ENCODE measurements at places on chromosomes 7 and 10.

- no peak for DNase-seq
Measured at GRCh38 chr7:36852017-36852416, 127.7 kb upstream of the AOAH start.

GRCh38 chr10:102119417-102120141, 589 bp downstream of the LDB1 start:
- no peak for DNase-seq

GRCh38 chr10:13730306-13730652, 143.5 kb downstream of the PRPF18 start:
- no peak for DNase-seq

GRCh38 chr7:134891696-134892678, 94.3 kb upstream of the AGBL3 start:
- no peak for DNase-seq

DNA sequence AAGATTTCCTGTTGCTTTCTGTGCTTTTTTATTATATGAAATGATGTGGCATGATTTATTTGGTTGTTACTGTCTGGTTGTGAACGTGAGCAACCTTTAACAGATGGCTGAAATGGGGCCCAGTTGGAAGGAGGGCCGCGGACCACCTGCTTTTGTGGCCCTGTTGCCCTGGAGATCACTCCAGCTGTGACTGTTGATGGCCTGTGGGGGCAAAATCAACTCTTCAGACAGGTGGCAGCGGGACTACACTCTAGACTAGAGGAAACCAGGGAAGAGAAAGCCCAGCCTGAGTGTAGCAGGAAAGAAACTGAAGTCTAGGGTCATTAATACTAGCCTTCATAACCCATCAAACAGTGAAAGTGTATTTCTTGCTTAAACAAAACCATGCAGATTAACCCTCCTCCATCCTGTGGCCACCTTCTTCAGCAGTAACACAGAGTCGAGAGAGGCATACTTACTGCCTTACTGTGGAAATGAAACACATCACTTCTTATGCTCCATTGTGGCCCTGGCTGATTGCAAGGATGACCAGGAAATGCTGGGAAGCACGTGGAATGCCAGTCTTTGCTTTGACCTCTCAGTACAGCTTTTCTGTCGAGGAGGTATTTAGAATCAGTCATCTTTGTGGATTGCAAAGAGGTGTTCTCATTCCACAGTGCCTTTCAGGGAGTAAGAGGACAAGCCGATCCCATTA, 80.5 kb downstream of the CCNY start:
- no peak for DNase-seq

- no peak for DNase-seq
Measured at GRCh38 chr7:28200598-28200997, 20.0 kb upstream of the JAZF1 start.

DNA sequence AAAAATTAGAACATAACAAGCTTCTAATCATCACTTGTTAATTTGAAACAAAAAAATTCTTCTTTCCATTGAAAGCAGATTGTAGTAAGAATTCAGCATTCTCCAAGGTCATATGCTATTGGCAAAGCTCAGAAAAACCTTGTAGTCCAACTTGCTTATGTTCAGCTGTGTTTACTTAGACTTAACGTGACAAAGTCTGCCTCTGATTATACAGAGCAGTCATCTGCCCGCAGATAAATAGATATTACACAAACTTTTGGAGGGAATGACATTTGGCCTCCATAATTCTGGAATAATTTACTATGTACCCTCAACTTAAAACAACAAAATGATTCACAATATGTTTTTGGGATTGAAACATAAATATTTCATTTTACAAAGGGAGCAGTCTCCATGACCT, 45.8 kb downstream of the MKX start:
- no peak for DNase-seq

GRCh38 chr7:87506246-87507180, 31.0 kb upstream of the ABCB4 start:
- DNase-seq, result no peak

DNA sequence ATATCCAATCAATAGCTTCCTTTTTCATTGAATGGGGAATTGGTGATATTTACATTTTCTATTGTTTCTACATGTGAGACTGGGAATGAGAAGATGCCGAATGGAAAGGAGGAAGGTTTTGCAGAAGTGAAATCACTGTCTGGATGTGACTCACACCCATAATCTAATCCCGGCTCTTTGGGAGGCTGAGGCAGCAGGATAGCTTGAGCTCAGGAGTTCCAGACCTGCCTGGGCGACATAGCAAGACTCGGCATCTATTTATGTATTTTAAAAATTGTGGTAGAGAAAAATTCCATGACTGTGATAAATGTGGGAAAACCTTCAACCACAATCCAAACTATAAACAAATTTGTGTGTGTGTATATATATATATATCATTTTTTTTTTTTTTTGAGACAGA, 10.9 kb upstream of the FIS1 start:
- DNase-seq, result no peak

GRCh38 chr10:84715911-84716310, 387.5 kb downstream of the CCSER2 start:
- DNase-seq, result no peak

GRCh38 chr7:77217474-77218185, 18.0 kb upstream of the FGL2 start:
- no peak for DNase-seq

GRCh38 chr7:79185605-79186004, 267.9 kb downstream of the MAGI2 start:
- DNase-seq, result no peak

DNA sequence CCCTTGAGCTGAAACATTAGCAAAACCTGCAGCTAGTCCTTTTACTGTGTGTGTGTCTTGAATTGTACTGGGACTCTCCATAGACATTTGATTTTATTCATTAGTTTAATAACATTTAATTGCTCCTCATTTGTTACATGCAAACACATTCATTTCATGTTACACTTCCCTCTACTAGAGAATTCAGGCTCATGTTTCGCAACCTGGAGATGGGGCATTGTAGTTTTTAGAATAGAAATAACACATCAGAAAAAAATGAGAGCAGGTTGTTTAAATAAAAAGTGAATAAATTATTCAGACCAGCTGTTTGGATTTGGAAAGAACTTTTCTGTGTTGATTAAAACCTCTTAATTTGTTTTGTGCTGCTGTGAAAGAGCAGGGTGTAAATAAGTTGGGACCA, 243.9 kb downstream of the ETV1 start:
- no peak for DNase-seq

DNA sequence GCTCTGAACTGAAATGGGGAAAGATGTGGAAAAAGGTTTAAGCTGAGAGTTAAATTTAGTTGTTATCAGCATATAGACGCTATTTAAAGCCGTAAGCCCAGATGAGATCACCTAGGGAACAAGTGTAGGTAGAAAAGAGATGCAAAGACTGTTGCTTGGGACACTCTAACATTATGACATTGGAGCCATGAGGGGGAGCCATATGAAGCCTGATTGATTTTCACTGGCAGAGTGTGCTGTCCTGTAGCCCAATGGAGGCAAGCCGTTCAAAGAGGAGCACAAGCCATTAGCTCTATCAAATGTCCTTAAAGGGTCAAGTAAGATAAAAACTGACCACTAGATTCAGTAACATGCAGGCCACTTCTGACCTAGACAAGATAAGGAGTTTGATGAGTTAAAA, 223.3 kb downstream of the TWIST1 start:
- DNase-seq, result no peak

DNA sequence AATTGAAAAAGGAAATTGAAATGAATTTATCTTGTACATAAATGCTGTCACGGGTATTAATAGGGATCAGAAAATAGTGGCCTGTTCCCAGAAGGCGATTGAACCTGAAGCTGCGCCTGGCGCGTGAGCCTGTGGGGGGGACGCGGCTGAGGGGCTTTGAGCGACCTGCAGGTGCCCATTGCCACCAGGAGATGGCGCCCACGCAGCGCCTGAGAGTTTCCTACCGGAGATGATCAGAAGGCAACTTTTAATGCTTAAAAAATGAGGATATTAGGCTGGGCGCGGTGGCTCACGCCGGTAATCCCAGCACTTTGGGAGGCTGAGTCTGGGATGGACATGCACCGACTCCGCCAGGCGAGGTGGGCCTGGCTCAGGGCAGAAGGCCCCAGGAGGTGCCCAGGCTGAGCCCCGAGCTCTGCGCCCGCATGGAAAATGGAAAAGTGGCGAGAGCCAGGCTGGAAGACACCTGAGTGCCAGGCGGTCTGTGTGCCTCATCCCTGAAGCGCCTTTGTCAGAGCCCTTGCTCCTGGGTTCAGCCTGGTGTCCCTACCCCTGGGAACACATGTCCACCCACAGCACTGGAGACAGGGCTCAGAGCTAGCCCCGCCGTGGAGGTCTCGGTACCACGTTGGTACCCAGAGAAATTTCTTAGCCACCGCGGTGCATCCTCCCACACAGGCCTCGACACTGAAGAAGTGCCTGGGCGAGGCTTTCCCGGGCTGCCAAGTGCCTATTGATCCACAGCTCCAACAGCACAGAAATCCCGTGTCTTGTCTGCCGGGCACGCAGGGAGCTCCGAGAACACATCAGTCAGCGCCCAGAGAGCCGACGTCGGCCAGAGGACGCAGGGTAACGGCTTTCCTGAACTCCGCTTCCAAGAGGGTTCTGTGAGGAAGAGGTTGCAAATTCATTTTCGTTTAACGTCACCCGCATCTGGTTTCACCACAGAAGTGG, 117.4 kb downstream of the INPP5A start:
- peak; percentile 19 for DNase-seq

DNA sequence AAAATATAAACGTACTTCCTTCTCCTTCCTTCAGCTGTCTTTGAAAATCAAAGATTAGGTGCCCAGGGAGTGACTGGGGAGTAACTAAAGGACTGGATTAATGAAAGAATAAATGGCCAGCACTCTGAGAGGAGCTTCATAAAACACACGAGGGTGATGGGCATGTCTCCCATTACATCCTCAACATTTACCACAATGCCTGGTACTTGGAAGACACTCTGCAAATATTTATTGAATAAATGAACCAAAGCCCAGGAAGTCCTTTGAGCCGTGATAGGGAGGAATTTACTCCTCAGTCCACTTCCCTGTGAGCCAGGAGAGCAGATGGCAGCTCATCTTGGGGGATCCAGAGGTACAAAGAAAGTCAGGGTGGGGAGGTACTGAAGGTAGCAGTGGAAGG, 96.3 kb downstream of the RAB11FIP2 start:
- no peak for DNase-seq

GRCh38 chr7:24756545-24757352, 515 bp downstream of the GSDME start:
- no peak for DNase-seq
